ENCODE measurements at places on chromosomes 2 and 18.

DNA sequence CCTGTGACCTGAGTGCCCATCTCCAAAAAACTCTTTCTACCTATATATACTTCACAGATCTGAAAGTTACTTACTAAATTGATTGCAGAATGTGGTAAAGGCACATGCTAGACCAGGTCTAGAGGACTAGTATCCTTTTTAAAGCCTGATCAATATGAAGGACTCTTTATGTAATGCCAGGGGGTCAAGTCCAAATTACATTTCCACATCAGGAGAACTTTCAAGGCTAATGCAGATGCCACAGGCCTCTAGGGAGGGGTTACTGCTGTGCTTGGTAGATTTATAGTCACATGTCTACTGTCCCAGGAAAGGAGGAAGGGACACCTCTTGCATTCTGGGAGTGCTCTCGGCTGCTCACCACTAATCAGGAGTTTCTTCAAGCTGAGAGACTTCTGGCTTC, 118.4 kb upstream of the NOSTRIN start:
- DNase-seq: no peak

DNA sequence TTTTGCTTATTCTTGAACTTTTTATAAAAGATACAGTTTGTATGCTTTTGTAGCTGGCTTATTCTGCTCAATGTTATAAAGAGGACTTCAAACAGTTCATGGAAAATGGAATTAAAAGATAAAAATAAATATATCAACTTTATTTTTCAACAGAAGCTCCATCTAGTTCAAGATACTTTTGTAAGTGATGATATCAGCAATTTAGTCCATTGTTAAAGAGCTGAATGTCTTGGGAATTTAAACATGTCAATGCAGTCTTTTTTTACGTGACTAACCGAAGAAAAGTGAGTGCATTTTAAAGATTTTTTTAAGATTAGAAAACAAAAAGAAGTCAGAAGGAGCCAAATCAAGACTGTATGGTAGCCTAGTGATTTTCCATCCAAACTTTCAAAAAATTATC, 85.4 kb upstream of the CHST9 start:
- DNase-seq: no peak

GRCh38 chr18:21826196-21826595, 85.6 kb downstream of the MIB1 start:
- DNase-seq: no peak

GRCh38 chr2:181784556-181784955, 104.2 kb upstream of the NEUROD1 start:
- no peak for DNase-seq

DNA sequence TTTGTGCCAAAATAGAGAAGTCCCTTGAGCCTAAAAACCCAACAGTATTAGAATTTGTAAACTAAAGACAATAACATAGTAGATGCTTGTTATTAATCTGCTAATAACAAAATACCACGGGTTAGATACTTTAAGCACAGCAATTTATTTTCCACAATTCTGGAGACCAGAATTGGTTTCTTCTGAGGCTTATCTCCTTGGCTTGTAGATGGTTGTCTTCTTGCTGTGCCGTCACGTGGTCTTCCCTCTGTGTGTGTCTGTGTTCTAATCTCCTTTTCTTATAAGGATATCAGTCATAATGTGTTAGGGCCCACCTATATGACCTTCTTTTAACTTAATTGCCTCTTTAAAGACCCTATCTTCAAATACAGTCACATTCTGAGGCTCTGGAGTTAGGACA, 260.1 kb downstream of the CYRIA start:
- no peak for DNase-seq

- DNase-seq: no peak
Measured at GRCh38 chr2:47109680-47110079, 45.4 kb downstream of the STPG4 start.

- no peak for DNase-seq
Measured at GRCh38 chr2:52334185-52334584, 1302.3 kb upstream of the NRXN1 start.

GRCh38 chr2:2563309-2563860, 232.3 kb upstream of the MYT1L start:
- no peak for DNase-seq

DNA sequence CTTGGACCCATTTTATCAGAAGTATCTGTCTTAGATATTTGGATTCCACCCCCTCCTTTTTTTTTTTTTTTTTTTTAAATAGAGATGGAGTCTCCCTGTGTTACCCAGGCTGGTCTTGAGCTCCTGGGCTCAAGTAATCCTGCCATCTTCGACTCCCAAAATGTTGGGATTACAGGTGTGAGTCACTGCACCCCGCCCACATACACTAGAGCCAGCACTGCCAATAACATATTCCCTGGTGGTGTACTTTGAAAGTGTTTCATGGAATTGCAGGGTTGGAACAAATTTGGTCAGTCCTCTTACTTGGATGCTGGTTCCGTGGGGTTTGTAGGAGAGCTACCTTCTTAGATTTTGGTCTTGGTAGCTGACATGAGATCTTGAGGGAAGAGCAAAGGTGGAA, 15.0 kb downstream of the PDCL3 start:
- DNase-seq: no peak

GRCh38 chr18:63534615-63535014, 7.6 kb upstream of the SERPINB12 start:
- DNase-seq: no peak

DNA sequence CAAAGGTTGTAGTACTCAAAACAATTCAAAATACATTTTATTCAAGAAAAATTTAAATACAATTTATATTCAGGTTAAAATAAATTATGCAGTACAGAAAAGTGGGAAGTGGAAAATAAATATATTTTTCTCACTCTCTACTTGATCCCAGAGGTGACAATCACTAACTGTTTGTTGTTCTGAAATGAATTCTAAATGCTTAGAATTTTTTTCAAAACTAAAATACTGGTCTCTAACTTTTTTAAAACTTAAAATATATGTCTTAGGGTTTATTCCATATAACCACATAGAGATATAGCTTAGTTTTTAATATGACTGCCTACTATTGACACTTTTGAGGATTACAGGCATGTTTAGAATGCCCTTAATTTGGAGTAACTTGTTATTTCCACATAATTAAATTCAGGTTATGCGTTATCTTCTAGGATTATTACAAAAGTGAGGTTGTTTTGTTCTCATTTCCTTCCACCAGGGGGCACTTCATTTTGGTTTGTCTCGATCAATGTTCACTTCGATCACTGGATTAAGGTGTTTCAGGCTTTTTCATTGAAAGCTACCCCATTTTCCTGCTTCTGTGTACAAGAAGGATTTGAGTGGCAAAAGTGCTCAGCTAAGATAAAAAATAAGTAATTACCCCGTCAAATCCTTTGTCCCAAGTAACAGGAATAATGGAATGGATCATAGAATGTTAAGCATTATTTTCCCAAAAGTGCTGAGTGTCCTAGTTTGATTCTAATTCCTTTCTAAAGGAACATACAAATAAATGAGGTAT, 27.1 kb upstream of the TFPI start:
- no peak for DNase-seq

DNA sequence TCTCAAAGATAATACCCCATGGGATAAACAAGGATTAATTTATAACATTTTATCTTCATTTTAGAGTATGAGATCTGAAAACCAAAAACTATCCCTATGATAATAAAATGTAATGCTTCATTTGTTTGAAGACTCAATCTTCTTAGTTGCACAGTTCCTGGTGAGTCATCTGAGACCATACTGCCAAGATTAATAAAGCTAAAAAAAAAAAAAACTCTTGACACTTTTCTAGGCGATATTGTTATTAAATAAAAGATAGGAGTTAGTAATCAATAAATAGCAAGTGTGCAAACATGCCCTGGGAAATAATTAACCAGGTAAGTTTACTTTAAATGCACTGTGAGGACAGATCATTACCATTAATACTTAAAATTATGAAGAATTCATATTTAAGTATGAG, 83.9 kb downstream of the RPE start:
- DNase-seq: no peak

DNA sequence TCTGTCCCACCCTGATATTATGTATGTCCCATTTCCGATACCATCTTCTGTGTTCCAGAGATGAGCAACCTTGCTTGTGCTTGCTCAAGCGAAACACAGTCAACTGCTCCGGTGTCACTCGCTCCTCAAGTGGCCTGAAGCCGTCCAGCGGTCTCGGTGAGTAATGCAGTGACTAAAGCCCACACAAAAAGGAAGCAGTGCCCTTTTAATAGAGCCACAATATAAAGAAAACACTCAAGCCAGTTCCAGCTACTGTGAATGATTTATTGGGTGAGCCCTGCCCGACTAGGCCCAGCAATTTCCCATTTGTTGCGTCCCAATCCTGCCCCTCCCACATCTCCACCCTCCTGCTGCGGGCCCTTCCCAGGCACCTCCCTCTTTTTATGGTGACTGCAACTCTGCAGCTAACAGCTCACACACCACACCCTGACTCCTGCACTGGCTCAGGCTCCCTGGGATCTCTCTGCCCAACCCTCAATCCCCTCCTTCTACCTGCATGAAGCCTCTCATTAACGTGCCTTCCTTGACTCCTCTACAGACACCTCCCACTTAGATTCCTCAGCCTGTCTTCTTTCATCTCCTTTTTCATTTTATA, 44.2 kb upstream of the DSC1 start:
- DNase-seq: peak; percentile 86

DNA sequence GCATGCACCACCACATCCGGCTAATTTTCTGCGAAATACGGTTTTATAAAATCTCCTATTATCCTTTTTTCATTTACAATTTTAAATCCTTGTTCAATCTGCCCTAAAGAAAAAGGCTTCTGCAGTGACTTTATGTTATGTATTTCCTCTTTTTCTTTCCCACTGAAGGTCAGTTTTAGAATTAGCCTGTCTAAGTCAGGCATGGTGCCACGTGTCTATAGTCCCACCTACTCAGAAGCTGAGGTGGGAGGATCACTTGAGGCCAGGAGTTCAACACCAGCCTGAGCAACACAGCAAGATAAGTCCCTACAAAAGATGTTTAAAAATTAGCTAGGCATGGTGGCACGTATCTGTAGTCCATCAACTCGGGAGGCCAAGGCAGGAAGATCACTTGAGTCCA, 39.8 kb upstream of the TNFRSF11A start:
- DNase-seq: no peak

- DNase-seq: no peak
Measured at GRCh38 chr2:2014251-2014771, 270.0 kb upstream of the PXDN start.

DNA sequence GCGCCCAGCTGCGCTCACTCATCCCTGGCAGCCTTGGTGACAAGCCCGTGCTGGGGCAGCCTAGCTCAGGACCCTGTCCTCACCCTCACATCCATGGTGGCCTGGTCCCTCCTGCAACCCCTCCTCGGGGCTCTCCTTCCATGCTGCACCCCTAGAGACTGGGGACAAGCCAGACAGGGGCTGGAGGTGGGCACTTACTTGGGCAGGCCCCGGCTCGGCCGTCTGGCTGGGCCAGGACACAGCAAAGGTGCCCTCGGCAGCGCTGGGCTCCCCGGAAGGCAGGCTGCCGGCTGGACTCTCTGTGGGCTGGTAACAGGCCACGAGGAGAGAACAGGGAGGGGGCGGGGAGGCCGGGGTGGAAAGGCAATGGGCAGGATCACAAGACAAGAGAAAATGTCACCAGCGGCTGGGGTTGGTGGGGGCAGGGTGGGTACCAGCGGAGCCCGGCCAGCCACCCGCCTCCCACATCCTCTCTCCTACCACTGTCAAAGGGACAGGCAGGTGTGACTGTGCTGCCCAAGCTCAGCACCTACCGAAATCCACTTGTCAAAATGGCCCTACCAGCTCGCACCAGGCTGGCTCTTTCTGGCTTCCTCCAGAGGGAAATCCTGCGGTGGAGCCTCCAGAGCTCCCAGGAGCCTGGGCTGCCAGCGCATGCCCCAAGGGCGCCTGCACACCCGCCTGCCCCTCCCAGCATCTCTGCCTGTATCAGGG, 54.7 kb downstream of the BIN1 start:
- no peak for DNase-seq

DNA sequence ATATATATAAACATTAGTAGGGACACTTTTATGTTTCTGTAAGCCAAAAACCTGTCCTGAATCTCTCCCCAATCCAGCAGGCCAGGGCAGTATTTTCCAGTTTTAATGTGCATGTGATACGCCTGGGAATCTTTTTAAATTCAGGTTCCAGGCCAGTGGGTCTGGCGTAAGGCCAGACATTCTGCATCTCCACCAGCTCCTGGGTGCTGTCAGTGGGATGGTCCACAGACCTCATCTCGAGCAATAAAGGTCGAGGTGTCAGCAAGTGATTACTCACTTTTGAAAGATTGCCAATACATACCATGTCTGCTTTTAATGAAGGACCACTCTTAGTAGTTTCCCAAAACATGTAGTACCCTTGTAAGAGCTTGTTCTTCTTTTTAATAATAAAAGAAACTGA, 189.9 kb upstream of the SH3BP4 start:
- peak; percentile 25 for DNase-seq

- no peak for DNase-seq
Measured at GRCh38 chr2:216796115-216796840, 63.6 kb downstream of the TNP1 start.

- DNase-seq: peak; percentile 69
Measured at GRCh38 chr2:8090748-8091700, 590.8 kb upstream of the ID2 start.

- no peak for DNase-seq
Measured at GRCh38 chr2:2939078-2939795, 438.4 kb downstream of the EIPR1 start.

DNA sequence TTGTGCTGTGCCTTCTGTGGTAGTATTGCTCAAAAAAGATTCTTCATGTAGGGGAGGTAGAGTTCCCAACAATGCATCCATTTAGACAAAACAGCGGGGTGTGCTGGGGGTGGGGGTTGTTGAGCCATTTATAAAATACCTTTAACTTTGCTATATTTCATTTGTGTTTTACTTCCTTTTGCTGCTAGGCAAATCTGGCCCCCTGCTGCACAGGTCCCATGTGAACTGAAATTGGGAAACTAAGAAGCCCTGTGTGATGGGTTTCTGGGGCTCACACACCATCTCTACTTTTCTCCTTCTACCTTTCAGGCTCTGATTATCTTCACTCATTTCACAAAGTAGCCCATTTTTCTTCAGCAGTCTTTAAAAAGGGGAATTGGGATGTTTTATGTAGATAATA, 52.7 kb upstream of the ITGA4 start:
- no peak for DNase-seq

DNA sequence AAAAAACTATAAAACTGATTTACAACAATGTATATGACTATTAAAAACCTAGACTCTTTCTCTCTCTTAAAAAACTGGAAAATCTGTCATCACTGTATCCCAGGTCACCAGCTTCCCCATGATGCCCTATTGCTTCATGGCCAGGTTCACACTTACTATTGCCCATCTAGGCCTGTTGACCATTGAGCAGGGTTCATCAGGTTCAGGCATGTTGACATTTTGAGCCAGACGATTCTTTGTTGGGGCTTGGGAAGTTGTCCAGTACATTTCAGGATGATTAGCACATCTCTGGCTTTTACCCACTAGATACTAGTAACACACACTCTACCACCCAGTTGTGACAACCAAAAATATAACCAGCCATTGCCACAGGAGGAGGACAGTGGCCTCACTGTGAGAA, 26.9 kb upstream of the RAB27B start:
- DNase-seq: no peak
